ENCODE measurements at places on chromosomes 1 and 21.

DNA sequence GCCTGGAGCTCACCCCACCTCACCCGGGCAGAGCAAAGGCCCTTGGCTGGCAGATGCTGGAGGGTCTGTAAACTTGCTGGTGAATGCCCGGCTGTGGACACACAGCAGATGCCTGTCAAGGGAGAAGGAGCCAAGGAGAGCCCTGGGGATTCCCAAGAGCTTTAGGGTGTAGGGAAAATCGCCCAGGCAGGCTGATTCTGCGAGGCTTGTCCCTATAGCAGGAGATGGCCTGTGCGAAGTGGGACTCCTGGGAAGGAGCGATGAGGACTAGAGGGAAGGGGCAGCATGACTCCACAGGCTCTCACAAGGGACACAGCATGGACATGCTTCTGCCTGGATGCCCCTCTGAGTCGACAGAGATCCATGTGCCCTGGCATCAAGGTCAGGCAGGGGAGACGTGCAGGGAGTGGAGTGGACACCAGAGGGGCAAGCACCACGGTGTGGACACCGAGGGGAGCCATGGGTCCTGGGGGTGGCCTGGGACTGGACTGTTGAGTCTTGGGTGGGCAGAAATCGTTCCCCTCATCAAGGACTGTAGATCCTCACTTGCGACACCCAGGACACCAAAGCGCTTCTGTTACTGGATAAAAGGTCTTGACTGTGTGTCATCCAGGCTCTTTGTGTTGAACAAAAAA, 71.4 kb upstream of the ABCG1 start:
- DNase-seq, result no peak

- no peak for DNase-seq
Measured at GRCh38 chr1:230307213-230307612, 118.9 kb downstream of the PGBD5 start.

GRCh38 chr1:93702828-93703183, 21.2 kb upstream of the BCAR3 start:
- no peak for DNase-seq

DNA sequence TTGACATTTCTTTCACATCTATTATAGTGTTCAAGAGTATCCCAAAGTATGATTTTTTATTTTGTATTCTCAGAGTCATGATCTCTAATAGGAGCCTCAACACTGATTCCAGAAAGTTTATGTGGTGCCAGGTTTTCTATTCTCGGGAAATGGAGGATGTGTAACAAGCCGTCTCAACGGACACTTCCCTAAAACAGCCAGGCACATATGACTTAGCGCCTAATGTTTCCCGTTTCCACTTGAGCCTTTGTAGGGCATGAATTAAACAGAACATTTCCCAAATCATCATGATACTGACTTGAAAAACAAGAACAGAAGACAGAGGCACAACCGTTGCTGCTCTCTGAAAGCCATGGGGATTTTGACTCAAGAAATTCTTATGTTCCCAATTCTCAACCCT, 8.0 kb downstream of the CYYR1 start:
- DNase-seq, result no peak

GRCh38 chr1:246215510-246215903, 291.6 kb downstream of the SMYD3 start:
- no peak for DNase-seq

DNA sequence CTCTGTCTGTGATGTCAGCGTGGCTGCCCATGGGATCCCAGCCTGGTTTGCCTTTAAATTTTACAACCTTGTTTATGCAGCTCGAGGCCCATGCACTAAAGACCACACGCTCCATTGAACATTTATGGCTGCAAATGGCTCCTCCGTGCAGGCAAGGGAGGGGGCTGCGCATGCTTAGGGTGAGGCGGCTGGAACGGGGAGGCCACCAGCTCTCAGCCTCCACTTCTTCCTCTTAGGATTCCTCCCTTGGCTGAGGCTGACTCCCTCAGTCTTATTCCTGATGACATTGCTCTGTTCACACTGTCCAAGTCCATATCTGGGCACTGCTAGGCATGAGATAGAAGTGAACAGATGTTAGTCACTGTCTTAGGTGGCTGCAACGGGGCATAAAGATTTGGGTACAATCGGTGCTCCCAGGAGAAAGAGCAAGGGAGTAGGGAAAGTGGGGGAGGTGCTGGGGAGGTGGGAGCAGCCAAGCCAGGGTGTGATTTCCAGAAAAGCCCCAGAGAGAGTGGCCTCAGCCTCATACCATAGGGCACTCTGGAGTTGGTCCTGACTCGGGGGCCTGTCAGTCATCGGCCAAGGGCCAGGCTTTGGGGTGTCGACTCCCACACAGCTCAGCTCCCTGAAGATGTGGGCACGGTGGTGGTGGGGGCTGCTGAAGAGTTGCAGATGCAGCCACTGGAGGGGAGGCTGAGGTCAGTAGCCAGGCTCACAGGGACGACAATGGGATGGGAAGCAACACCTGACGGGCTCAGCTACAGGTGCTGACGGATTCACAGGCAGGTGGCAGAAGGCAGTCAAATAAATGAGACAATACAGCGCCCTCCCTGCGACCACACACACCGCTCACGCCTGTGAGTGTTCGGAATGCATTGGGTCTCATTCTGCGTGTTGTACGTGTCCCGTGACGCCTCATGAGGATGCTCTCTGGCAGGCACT, 37.3 kb upstream of the ACTL8 start:
- DNase-seq, result no peak

- no peak for DNase-seq
Measured at GRCh38 chr1:112393631-112393974, 2.4 kb upstream of the CTTNBP2NL start.

DNA sequence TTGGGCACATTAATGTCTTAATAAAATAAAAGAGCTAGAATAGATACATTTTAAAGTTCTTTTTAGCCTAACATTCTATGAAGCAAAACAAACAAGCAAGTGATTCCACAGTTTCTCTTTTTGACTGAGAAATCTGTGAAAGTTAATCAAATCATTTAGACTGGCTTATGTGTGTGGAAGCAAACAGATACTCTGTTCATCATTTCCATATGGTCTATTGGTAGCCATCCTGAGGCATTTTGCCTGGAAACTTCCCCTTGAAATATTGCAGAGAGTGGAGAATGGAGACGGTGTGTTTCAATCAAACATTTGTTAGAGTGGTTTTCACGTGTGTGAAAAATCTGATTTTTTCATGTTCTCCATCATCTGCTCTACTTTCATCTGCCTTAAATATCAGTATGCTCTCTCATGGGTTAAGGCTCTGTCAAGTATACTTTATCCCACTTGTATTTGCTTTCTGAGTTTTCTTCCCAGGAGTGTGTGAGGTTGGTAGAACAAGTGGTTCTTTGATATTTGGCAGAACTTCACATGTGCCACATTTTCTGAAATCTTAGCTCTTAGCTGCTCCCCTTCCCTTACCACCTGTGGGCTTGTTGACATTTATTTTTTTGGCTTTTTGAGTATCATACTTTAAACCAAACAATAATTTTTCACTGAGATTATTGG, 139.1 kb upstream of the PTGFR start:
- DNase-seq, result no peak
